ENCODE measurements at places on chromosomes 3 and 15.
A peak's percentile ranks its signal among the peaks of the same experiment; 100 is the strongest.

DNA sequence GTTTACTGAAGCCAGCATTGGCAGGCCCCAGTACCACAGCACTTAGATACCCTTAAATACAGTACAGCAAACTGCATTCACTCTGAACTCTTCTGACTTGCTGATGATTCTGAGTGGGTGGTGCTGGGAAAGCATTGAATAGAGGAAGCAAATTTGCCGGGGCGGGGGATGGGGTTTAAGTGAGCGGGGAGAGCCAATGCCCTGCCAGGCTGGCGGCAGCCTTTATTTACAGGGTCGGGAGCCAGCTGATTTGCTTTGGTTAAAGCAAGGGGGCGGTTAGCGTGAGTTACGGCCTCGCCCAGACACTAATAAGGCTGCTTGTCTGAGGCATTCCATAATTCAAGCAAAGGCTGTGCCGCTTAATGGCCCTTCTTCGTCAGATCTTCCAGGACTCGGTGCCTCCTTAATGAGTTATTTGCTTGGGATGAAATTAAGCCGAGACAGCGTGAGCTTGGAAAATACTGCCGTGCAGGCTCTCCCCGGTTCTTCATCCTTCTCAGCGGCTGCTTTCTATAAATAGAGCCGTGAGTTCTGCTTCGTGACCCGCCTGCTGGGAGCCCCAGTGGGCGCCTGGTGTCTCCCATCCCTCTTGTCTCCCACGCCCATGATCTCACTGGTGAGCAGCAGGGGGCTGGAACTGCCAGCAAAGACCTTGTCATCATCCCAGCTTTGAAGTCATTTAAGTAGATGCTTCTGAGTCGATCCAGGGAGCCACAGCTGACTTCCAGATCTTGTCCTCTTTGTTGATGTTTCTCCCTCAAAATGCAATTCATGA is 25.8 kb downstream of the SPSB4 start:
- DNase-seq: no peak

DNA sequence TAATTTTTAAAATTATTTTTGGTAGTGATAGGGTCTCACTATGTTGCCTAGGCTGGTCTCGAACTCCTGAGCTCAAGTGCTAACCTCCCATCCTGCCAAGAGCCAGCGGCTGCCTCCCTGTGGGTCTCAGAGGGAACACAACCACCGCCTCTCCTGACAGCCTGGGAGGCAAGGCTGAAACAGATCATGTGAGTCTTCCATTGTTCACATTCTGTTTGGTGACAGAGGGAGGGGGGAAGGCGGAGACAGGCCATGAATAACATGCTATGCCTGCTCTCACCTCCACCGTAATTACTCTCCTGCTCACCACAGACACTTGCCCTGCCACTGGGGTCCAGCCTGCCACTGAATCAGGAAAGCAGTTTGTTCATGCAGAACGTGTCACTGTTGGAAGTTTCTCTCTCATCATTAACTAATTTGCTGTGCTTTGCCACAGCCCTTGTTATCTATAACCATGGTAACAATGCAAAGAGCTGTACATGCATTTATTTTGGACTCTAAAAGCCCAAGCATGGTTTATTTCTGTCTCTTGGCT is 78.4 kb upstream of the RASGRF1 start:
- no peak for DNase-seq

DNA sequence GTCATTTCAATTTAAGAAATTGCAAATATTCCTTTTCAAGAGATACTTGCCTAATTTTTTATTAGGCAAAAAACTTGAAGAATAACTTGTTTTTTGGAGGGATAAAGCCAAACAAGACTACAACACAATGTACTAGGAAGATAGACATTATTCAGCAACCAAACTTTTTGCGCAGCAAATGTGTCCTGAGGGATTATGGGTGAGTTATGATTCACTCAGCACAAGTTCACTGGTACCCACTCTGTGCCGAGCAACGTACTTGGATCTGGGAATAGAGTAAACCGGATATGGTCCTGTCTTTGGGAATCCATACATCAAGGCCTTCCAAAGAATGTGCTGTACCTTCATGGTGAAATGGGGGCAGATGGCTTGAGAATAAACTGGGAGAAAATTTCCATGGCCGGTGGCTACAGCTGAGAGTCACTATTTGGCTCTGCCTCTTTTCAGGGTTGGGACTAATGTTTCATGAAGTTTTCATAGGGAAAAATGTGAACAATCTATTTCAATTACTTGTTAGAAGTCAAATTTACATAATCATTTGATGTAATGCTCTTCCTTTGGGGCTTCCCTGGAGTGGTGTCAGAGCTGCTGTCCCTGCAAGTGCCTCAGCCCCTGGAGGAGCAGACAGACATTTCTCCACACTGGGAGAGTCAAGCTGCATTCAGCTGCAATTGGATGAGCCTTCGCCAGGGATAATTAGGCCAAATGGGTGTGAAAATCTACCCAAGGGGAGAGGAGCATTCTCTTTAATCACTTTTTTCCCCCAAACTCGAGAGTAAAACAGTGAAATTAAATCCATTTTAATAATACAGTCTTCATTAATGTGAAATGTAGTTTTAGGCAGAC is 315.2 kb downstream of the CLSTN2 start:
- DNase-seq: no peak

- no peak for DNase-seq
These were observed 169.5 kb upstream of the COL8A1 start for GRCh38 chr3:99468918-99469317.

GRCh38 chr3:19147905-19148767 is at the start of gene KCNH8:
Gene KCNH8, plus strand, starts transcription at chr3:19148510. Its CDS starts 210 bp downstream, at chr3:19148720.
- peak; percentile 20 for DNase-seq

DNA sequence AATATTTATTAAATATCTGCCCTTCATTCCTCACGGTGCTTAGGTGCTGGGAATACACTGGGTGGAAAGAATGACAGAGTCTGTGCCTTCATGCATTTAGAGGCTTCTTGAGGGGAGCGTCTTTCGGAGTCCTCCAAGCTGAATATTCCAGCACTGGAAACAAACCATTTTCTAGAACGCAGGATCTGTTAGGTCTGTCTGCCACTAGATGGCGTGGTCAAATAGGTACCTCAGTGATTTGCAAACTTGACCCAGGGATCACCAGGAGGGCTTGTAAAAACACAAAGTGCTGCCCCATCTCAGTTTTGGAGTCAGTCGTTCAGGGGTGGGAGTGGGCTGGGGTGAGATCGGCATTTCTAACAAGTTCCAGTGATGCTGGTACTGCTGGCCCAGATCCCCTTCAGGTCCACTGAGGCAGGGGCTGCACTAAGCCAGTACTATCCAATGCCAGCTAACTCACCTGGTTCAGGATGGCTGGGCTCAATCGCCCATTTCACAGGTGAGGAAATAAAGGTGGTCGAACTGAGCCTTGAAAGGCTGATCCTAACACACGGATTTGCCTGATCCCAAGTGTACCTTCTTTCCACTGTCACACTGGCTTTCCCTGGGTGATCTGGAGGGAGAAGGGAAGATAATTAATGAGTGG is 14.8 kb downstream of the ARNT2 start:
- no peak for DNase-seq

Data from activated T-cell treated with anti-CD3 and anti-CD28 coated beads, Interleukin-2, amount 50 U/mL, for 1 hour (primary cell).